ENCODE measurements at places on chromosomes 12 and 14.

DNA sequence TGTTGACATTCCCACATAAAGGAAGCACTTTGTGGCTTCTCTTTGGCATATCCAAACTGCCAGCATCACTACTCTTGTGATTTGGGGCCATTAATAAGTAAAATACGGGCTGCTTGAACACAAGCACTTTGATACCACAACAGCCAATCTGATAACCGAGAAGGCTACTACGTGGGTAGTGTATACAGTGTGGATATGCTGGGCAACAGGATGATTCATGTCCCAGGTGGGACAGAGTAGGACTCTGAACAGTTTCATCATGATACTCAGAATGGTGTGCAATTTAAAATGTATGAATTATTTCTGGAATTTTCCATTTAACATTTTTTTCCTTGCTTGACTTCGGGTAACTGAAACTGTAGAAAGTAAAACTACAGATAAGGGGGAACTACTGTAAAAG lies 225.0 kb upstream of the DDHD1 start:
- DNase-seq, result no peak

GRCh38 chr14:93731753-93732152 lies 56.5 kb downstream of the PRIMA1 start:
- DNase-seq, result no peak

DNA sequence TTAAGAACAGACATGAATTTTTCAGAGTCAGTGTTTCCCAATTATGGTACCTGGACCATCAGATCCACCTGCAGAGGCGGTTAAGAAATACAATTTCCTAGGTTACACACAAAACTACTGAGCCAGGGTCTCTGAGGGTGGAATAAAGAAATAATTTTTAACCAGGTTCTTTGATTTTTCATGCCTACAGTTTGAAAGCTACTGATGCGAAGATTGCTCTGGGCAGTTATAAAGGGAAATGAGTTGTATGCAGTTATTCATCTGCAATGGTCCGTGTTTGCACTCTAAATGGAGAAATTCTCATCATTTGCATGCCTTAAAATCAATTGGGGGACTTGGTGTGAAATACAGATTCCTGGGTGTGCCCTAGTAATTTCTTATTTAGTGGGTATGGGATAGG lies 89.7 kb downstream of the ERGIC2 start:
- DNase-seq, result no peak

DNA sequence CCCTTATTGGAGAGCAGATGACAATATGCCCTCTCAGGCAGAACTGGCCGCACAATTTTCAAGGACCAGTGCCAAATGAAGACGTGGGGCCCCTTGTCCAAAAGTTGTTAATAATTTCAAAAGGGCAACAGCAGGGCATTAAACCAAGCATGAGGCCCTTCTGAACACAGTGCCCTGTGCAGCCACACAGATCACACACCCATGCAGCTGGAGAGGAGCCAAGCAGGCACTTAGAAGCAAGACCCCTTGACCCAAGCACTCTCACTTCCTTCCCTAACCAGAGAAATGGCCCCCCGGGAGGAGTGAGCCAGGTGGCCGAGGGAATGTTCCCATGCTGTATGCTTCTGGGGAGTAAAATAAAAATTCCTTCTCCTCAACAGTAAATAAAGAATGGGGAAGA lies 114.0 kb upstream of the TMPO start:
- DNase-seq, result no peak

DNA sequence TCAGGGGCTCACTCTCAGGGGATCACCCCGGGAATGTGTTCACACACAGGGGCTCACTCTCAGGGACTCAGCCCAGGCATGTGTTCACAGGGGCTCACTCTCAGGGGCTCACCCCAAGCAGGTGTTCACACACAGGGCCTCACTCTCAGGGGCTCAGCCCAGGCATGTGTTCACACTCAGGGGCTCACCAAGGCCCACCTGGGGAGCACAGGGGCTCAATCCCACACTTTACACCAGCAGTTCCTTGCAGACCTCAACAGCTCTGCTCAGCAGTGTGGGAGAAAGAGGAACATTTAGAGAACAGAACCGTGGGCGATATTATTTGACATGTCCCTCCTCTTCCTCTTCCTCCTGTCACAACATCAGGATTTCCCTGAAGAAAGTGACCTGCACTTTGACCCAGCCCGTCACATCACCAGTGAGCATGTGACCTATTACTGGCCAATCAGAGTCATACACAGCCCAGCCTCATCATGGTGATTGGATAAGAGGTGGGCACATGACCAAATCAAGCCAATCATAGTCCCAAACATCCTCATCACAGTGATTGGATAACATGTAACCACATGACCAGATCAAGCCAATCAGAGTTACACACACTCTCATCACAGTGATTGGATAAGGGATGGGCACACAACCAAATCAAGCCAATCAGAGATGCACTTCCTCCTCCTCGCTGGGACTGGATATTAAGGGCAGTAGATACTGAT lies 359.4 kb upstream of the SFSWAP start:
- no peak for DNase-seq

Data from hindlimb muscle (tissue), 1 donor.